Neural progenitor cell (in vitro differentiated cells): ENCODE measurements at places on chromosomes 16 and 17.

GRCh38 chr16:15542734-15543347 lies 100.1 kb downstream of the MARF1 start:
- no peak for DNase-seq

GRCh38 chr17:13074026-13074425 lies 56.2 kb upstream of the ELAC2 start:
- DNase-seq, result no peak

DNA sequence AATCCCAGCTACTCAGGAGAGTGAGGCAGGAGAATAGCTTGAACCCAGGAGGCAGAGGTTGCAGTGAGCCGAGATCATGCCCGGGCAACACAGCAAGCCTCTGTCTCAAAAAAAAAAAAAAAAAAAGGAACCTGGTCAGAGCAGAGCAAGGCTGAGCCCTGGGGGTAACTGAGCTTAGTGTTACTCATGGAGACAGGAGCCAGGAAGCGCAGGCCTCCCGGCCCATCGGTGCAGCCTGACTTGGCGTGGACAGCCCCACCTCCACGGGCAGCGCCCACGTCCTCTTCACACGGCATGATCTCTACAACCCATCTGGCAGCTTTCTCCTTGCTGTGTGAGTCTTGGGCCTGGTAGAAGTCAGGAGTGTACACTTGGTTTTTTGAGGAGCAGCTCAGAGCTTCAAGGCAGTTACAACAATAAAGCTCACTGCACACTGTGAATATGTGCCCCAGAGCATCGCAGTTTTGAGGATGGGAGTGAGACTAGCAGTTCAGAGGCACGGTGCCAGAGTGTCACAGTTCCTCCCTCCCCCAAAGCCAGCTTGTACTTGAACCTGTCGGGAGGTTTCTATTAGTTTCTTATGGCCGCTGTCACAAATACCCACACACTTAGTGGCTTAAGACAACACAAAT lies 129.9 kb downstream of the RAP1GAP2 start:
- no peak for DNase-seq

DNA sequence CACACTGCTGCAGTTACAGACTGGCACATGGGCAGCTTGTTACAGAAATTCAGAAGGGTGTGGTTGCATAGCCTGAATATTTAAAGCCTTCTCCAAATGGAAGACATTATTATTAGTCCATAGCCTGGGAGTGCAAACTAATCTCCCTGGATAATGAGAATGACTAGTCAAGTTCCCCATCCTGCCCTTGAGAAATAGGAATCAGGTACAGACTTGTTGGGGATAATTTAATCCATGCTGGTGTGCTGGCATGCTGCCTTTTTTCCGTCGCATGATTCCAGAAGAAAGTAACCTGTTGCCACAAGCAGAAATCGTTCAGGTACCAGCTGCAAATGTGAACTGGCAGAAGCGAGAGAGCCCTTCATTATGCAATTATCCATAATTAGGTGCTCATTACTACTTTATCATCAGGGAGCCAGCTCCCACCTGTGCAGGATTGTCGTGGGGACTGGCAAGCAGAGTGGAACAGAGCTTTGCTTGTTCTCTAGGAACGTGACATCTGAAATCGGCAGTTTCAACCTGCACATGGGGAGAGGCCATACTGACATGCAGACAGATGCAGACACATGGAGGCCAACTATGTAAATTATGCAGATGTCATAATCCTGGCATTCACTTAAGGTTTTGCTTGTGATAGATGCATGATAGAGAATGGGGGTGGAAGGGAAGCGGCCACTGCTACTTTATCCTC lies 419.4 kb downstream of the PMP22 start:
- DNase-seq, result no peak

DNA sequence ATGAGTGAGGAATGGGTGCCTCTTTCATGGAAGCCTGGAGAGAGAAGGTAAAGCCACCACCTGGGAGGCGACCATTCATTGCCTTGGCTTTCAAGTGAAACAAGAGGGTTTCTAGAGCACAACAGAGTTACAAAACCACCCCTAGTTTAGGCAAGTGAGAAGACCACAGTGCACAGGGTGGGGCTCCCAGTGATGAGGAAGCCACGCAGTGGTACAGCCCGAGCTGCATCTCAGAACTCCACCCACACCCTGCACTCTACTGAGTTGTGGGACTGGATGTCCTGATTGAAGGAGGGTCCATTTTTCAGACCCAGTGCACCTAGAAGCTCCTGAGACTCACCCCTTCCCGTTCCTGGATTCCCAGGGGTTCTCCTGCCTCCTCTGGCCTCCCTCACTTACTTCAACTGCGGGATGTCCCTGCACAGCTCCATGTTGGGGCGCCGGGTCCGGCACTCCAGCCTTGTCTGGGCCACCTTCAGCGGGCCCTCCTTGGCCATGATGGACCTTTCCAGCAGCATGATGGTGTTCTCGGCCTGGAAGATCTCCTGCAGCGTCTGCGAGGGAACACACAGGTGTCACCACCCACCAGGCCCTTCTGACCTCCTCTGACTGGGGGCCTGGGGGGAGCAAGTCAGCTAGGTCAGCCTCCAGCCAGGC lies 55.1 kb upstream of the EMP2 start:
- no peak for DNase-seq

DNA sequence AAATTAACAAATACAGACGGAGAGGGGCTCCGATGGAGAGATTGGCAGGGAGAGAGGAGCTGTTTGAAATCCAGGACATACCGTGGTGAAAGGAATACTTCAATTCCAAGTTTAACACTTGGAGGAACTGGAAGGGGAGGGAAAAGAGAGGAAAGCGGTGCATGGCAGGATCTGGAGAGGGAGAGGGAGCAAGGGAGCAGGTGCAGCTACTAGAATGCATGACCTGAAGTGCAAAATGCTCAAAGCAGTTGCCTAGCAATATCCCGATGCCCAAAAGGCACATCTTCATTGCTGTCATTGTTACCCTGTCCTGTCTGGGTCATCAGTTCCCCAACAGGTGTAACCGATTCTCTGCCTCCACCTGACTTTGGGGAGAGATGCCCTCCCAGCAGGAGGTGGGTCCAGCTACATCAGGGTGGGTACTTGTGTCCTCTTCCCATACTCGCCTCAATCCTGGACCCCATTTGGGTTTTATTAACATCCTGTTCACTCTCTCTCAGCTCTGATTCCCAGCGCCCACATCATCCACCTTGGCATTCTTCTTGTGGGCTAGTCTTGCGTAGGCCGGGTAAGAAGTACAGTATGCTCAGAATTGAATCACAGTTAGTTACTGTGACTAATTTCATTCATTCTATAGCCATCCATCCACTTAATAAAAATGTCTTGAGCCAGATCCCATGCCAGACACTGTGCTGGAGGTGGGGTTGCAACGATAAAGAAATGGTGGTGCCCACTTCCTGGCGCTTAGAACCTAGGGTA lies 37.4 kb upstream of the EMP2 start:
- DNase-seq, result no peak

DNA sequence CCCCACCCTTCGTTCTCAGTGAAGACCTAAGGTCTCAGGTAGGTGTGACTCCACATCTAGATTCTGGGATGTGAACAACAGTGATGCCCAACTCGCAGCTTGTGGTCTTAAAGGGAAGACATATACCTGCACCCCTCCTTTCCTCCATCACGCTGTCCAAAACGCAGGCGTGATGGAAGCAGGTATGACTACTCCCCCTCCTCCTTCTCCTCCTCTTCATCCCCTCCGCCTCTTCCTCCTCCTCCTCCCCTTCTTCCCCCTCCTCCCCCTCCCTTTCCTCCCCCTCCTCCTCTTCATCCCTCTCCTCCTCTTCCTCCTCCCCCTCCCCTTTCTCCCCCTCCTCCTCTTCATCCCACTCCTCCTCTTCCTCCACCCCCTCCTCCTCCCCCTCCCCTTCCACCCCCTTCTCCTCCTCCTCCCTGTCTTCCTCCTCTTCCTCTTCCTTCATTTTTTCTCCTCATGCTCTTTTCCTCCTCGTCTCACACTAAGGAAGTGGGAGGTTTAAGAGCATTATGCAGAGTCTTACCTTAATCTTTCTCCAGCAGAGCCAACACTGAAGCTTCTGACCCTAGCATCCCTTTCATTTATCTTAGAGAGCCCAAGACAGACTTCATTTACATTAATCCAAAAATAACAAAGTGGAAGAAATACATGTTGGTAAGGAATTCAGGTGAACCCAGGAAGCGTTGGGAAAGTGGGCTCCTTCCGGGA lies 352.5 kb downstream of the FOXL1 start:
- DNase-seq, result no peak

- DNase-seq, result peak; percentile 69
Measured at GRCh38 chr16:16041196-16041892, 91.9 kb downstream of the ABCC1 start.
